ENCODE measurements at places on chromosomes 16 and 17. TPM values are rescaled to one million over a fixed set of nuclear protein-coding genes. Genes with fewer than 3 reads are reported as not detected.

SRL gene
- total RNA-seq, result not detected

HSD17B1 gene
- 8.9 TPM for total RNA-seq

ITPRIPL2 gene
- total RNA-seq, result 27.0 TPM

P2RX5 gene
- total RNA-seq, result 0.38 TPM

CCR7 gene
- not detected for total RNA-seq

SDR42E1 gene
- total RNA-seq, result 0.08 TPM

ABCC3 gene
- 4.0 TPM for total RNA-seq

CAPNS2 gene
- total RNA-seq, result 0.12 TPM

NOG gene
- 0.23 TPM for total RNA-seq

CES3 gene
- under 0.01 TPM for total RNA-seq

CACNG5 gene
- total RNA-seq, result not detected

NXN gene
- total RNA-seq, result 5.9 TPM

C16orf92 gene
- total RNA-seq, result not detected

DUS1L gene
- total RNA-seq, result 44.9 TPM

LHX1 gene
- total RNA-seq, result not detected

OSGIN1 gene
- total RNA-seq, result 1.6 TPM

KRT40 gene
- not detected for total RNA-seq

RSKR gene
- total RNA-seq, result 3.1 TPM

PABPN1L gene
- total RNA-seq, result not detected

PRAC2 gene
- total RNA-seq, result not detected

TBC1D3K gene
- total RNA-seq, result not detected

GRIN2A gene
- under 0.01 TPM for total RNA-seq

SP6 gene
- 0.08 TPM for total RNA-seq

CCL7 gene
- not detected for total RNA-seq

ATP2C2 gene
- not detected for total RNA-seq

PIGW gene
- total RNA-seq, result 0.70 TPM

PRPSAP1 gene
- 27.8 TPM for total RNA-seq

EPN3 gene
- total RNA-seq, result under 0.01 TPM

CHAD gene
- not detected for total RNA-seq

HS3ST3B1 gene
- 5.6 TPM for total RNA-seq

HOXB13 gene
- not detected for total RNA-seq

SSTR5 gene
- not detected for total RNA-seq

ZNF205 gene
- 14.8 TPM for total RNA-seq

ZNF750 gene
- not detected for total RNA-seq

CMTM4 gene
- 9.6 TPM for total RNA-seq

KRTAP4-1 gene
- not detected for total RNA-seq

CLEC10A gene
- 0.70 TPM for total RNA-seq

PRR35 gene
- under 0.01 TPM for total RNA-seq

UTS2R gene
- total RNA-seq, result not detected

PTX4 gene
- not detected for total RNA-seq

Measured in smooth muscle cell of the coronary artery (primary cell).